ENCODE measurements at places on chromosomes 2 and 18. TPM values are rescaled to one million over a fixed set of nuclear protein-coding genes. Genes with fewer than 3 reads are reported as not detected.

Gene FHOD3
- 127 TPM for polyA plus RNA-seq

Gene ZC3H15
- polyA plus RNA-seq, result 92.2 TPM

DNA sequence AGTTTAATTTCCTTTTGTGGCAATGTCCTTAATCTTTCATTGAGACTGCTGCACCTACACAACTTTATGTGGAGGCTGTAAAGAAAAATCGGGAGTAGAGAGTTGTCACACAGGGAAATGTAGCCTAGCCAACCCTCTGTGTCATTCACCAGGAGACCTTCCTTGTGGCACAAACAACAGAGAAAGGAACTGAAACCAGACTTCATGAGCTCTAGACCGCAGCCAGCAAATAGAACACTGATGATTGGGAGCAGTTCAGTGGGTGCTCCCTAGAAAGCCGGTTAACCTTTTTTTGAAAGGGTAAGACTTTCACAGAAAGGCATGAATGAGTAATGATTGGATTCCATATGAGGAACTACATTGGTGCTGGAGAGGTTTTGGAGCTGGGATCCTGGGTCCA, 1752.4 kb upstream of the CELF4 start:
- no peak for DNase-seq

DNA sequence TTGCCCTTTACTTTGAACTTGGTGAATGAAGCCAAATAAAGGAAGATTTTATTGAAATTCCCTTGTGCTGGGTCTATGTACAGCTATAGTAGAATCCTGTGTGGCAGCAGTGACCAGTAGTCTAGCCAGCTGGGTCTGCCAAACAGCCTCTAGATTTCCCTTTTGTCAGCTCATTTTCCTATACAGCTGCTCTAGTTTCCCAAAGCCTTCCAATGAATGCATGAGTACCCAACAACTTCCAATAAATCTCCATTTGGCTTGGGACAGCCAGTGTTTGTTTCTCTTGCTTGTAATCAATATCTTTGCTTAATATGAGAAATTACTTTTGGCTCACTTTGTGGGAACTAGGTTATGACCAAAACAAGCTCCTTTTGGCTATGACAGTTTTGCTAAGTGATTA, 43.6 kb downstream of the SCN9A start:
- DNase-seq, result no peak

DNA sequence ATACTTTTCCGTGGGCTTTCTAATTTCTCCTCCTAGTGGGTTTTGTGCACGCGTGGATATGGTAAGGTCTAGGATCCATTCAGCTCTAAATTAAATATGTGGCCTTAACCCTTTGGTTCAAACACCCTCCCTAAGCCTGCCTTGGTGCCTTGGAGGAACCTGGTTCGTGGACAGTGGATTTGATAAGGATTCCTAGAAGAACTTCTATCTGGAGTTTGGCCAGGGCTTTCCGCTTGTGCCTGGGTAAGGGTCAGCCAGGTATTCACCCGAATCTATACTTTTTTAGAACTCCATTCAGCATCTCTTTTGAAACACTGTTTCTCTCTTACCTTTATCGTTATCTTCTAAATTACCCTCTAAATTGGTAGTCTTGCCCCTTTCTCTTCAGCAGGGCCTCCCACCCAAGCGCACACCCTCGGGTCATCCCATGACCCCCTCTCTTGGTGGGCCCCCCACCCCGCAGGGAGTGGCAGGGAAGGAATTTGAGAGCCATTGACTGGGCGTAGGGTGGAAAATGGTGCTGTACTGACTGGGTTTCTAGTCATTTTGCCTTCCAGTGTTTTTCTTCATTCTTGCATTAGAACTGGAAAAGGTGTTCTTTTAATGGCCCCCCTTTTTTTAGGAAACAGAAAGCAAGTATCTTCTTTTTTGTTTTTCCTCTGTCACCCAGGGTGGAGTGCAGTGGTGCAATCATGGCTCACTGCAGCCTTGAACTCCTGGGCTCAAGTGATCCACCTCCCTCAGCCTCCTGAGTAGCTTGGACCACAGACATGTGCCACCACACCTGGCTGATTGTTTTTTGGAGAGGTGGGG, 1.8 kb downstream of the SOCS6 start:
- DNase-seq, result no peak

- DNase-seq, result no peak
Observed at GRCh38 chr18:62413206-62413605, 88.1 kb downstream of the TNFRSF11A start.

GRCh38 chr2:163647300-163647699, 88.5 kb downstream of the FIGN start:
- no peak for DNase-seq

DNA sequence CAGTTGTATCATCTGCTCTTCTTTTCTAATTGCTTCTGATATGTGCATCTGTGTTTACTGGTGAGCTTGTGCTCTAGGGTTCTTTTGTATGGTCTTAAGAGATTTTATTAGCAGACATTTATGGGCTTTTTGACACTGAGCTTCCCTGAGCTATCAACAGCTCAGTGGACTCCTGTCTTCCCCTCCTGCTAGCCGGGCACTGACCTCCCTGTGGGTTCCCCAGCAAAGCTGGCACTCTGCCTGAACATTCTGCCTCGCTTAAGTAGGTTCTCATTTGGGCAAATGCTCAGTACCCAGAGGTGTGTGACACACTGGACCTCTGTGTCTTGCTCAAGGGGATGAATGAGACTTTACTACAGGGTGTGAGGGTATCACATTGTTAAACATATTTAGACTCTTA, 15.8 kb downstream of the TRAF3IP1 start:
- DNase-seq, result no peak

- DNase-seq, result no peak
Observed at GRCh38 chr18:60596928-60597327, 224.4 kb upstream of the MC4R start.

Gene RRM2
- 61.3 TPM for polyA plus RNA-seq

DNA sequence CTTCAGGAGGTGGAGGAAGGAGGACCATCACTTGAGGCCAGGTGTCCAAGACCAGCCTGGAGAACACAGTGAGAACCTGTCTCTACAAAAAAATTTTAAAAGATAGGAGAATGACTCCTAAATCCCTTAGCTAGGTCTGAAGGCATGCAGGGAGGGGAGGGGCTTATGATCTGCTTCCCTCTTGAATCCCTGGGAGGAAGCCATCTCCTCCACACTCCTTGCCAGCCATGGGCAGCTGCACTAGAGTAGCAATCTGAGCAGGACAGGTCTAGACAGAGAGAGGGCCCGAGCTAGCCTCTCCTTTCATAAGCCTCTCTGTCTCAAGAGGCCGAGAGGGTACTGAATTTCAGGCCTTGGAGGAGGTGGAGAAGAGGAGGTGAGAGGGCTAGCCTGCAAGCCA, 42.5 kb downstream of the DAPL1 start:
- DNase-seq, result no peak

Gene CNTNAP5
- not detected for polyA plus RNA-seq

DNA sequence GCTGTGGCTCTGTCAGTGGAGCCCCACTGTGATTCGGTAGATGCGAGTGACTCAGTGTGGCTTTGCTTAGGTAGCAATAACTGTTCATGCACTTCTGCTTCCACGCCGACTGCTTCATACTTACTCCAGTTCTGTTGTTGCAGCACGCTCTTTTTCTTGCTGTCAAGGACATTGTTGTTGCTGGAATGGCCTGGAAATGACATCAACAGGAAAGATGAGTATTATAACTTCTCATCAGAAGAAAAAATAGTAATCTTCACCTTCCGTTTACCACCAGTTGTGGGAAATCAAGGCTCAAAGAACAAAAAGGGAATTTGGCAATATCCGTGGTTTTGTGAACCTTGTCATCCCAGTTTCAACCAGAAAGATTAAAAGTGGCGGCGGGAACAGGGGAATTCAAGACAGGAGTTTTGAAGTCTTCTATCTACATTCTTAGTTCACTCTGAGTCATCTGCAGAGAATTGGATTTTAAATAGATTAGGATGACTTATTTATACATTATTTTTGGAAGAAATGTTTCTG, 8.3 kb downstream of the TM4SF20 start:
- DNase-seq, result no peak

Gene ANTXR1
- polyA plus RNA-seq, result 25.6 TPM

DNA sequence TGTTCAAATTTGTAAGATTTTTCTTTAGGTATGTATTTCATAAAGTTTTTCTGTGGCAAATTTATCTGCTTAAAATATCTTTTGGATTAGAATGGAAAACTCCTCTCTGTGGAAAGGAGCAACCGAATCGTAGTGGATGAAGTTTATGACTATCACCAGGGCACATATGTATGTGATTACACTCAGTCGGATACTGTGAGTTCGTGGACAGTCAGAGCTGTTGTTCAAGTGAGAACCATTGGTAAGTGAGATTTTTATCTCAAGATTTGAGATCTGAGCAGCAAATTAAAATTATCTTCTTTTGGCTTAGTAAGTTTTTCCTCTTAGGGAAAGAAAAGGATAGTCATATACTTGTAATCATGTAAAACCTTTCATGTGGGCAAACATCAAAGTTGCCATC, 14.2 kb downstream of the IL18RAP start:
- DNase-seq, result no peak

GRCh38 chr18:2961821-2962220, 51.1 kb downstream of the LPIN2 start:
- peak; percentile 34 for DNase-seq

- DNase-seq, result no peak
Observed at GRCh38 chr2:36184848-36185247, 170.7 kb upstream of the CRIM1 start.

DNA sequence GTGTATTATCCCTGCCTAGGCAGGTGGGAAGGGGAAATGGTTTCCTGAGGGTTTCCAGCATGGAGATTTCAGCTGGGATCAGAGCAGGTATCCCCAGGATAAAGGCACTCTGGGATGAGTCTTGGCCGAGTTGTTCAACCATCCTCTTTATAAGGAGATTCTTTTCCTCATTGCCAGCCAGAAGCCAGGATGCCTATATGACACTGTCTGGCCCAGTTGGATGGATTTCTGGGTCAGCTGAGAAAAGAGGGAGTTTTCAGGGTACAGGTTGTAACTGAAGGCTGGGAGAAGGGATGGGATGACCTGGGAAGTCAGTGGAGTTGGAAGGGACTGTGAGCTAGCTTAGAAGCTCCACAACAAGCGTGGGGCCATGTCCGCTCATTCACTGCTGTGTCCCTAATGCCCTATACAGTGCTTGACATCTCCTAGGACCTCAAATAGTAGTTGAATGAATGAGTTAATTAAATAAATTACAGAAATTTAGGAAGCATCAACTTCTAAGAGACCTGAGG, 8.3 kb downstream of the RHOB start:
- DNase-seq, result no peak

DNA sequence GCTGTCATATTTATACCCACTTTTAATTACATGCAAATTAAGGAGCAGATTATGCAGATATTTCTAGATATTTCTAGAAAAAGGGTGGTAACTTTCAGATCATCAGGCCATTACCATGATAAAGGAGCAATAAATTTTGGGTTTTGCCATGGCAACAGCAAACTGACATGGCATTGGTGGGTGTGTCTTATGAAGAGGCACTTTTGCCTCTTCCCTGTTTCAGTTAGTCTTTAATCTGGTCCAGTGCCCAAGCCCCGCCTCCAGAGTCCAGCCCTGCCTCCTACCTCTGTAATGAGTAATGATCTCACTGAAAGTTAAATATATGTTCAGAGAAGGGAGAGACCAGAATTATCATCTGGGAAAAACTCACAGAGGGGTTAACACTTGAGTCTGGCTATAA, 124.8 kb downstream of the SCG2 start:
- no peak for DNase-seq

- no peak for DNase-seq
Observed at GRCh38 chr2:53510401-53510800, 257.2 kb upstream of the CHAC2 start.

DNA sequence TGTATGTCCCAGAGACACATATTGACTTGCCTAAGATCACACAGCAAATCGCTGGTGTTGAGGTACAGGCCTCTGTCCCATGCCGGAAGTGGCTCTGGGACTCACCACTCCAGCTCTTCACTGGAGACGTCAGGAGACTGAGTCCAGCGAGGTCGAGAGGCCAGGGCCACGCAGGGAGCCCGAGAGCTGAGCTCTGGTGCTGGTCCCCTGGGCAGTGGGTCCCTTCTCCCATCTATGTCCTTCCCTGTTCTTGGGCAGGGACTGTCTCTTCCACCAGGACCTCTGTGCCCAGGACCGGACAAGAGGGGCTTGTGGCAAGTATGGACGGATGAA, 62.4 kb upstream of the TWIST2 start:
- DNase-seq, result no peak

GRCh38 chr2:155145758-155146229, 447.3 kb downstream of the KCNJ3 start:
- peak; percentile 12 for DNase-seq

DNA sequence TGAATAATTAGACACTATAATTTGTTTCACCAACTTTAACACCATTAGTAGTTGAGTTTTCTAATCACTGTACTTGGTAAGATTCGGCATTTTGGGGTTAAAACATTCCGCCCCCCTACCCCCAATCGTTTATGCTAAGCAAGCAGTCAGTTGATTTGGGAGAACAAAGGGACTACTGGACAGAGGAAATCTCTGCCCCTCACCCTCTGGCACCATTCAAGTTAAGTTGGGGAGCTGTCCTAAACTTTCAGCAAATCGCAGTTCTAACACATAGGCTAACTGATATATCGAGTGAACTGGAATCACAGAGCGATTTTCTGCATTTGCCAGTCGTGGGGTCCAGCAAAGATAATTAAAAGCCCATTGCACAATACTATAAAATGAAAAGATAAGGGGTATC, 5.6 kb downstream of the KLF7 start:
- DNase-seq, result peak; percentile 67
